ENCODE measurements at places on chromosomes 7 and 10.

- peak; percentile 91 for DNase-seq
Observed at GRCh38 chr10:79266543-79267312, 80.5 kb upstream of the PPIF start.

- peak; percentile 6 for DNase-seq
Observed at GRCh38 chr7:14305233-14305866, 315.9 kb upstream of the ETV1 start.

DNA sequence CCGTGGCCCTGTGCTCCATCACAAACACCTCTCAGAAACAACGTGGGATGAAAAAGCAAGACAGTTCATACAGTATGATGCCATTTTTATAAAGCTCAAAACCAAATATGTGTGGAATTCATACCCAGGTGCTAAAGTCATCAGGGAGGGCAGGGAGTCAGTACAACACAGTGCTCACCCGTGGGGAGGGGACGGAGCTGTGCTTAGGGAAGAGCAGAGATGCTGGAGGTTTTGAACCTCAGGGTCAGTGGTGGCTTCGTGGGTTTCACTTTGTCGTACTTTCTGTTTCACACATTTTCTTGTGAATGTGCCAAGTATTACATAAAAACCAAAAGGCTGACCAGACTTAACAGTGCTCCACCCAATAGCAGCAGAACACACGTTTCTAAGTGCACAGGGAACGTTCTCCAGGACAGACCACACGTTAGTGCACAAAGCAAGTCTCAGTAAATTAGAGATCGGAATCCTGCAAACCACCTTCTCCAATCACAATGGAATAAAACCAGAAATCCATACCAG lies 21.2 kb downstream of the ZMIZ2 start:
- DNase-seq = peak; percentile 60

DNA sequence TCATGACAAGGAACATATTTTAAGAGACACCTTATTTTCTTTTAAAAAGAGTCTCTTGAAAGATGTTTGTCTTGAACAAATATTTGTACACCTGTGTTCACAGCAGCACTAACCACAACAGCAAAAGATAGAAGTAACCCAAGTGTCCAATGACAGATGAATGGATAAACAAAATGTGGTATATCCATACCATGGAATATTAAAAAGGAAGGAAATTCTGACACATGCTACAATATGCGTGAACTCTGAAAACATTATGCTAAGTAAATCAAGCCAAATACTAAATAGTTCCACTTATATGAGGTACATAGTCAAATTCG lies 17.8 kb downstream of the SGMS1 start:
- DNase-seq = no peak

GRCh38 chr7:42913591-42913990 lies 1.7 kb upstream of the C7orf25 start:
- DNase-seq = peak; percentile 20

DNA sequence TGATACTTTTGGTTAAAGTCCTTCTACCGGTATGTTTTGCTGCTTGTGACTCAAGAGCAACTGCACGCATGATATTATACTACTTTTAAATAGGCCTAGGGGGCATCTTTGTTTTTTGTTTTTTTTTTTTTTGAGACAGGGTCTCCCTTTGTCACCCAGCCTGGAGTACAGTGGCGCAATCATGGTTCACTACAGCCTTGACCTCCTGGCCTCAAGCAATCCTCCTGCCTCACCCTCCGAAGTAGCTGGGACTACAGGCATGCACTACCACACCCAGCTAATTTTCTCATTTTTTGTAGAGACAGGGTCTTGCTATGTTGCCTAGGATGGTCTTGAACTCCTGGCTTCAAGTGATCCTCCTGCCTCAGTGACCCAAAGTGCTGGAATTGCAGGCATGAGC lies 80.2 kb downstream of the ZMYND11 start:
- DNase-seq = no peak

- DNase-seq = no peak
Observed at GRCh38 chr7:110988348-110988747, 102.6 kb upstream of the LRRN3 start.

- DNase-seq = peak; percentile 55
Observed at GRCh38 chr7:90596671-90597562, 796 bp downstream of the CDK14 start.

DNA sequence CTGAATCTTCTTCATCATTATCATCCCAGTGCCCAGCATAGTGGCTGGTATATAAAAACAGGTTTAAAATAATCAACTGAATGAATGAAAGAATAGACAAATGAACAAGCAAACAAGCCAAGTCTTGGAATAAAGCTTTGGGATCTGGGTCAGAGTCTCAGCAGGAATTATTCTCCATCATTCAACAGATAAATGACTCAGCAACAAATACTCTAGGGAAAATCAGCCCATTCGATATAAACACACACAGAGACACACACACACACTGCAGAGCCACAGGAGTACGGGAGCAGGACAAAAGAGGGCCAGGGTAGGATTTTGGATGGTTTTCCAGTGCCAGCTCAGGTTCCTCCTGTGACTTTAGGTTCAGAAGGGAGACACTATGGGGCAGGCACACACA lies 29.2 kb upstream of the DLX6 start:
- no peak for DNase-seq

- no peak for DNase-seq
Observed at GRCh38 chr7:2001601-2002442, 230.9 kb downstream of the MAD1L1 start.

DNA sequence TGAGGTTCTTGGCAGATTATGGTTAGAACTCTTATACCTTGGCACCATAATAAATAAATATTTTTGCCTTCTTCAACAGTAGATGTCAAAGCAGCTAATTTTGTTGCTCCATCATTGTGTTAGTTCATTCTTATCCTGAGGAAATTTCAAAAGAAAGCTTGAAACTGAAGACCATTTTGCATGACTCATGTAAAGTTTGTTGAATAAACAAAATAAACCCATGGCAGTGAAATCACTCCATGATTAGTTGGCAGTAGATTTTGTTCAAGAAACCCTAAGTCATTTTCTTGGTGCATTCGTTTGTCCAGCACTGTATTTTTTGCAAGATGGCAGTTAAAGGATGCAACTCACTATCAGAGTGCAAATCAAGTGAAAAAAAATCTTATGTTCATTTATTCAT lies 91.6 kb downstream of the HECW1 start:
- DNase-seq = peak; percentile 60

GRCh38 chr7:121862591-121862990 lies 10.4 kb upstream of the PTPRZ1 start:
- DNase-seq = no peak

GRCh38 chr7:17697128-17697881 lies 243.0 kb downstream of the SNX13 start:
- DNase-seq = no peak

DNA sequence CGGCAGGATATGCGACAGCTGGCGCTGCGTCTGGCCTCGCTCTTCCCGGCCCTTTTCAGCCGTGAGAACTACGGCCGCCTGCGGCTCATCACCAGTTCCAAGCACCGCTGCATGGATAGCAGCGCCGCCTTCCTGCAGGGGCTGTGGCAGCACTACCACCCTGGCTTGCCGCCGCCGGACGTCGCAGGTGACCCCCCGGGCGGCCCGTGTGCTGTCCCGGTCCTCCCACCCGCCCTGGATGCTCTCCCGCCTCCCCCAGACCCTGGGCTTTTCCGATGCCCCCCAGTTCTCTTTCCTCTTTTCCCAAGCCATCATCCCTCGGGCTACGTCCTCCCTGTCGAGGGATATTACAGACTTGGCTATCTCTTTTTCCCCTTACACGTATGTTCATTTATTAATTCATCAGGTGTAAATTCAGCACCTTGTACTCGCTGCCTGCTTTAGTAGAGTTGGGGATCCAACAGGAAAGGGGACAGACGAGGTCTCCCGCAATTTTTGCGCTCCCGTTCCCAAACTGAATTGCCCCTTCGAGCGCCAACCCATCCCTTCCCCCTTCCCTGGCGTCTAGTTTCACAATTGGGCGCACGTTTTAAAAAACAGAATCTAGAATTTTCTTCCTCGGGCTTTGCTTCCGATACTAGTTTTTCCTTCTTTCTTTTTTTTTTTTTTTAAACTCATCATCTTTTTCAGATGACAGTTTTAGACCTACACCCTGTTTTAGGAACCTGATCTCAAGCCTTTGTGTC lies 846 bp downstream of the MINPP1 start:
- DNase-seq = peak; percentile 49

GRCh38 chr7:100825215-100825671 lies 2.1 kb downstream of the EPHB4 start:
- no peak for DNase-seq

- DNase-seq = no peak
Observed at GRCh38 chr7:129067943-129068548, 13.1 kb upstream of the TNPO3 start.

GRCh38 chr7:103803631-103804030 lies 185.8 kb downstream of the RELN start:
- no peak for DNase-seq

GRCh38 chr10:35126062-35126529 lies 550 bp upstream of the CREM start:
- no peak for DNase-seq

DNA sequence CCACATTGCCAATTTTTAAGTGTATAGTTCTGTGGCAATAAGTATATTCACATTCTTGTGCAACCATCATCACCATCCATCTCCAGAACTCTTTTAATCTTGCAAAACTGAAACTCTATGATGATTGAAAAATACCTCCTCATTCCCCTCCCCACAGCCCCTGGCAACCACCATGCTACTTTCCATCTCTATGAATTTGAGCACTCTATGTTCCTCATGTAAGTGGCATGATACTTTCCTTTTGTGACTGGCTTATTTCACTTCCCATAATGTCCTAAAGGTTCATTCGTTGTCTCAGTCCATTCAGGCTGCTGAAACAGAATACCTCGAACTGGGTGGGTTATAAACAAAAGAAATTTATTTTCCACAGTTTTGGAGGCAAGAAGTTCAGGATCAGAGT lies 23.4 kb upstream of the EGR2 start:
- DNase-seq = no peak

- no peak for DNase-seq
Observed at GRCh38 chr7:2634267-2635145, 2.7 kb downstream of the TTYH3 start.

DNA sequence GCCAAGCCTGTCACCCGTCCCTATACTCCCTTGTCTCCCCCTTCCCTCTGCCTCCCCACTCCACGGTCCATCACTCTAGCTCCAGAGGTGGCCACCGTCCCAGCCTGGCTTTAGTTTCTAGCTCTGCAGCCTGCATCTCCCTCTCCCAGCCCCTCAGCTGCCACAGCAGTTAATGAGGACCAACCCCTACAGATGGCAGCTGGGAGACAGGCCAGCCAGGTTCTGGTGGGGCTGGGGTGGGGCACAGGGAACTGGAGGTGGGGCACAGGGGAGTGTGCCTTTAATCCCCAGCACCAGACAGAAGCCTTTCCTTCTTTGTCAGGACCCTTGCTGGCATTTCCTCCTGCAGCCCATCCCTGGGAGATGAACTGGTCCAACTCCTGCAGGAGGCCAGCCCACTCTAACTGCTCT lies 21.1 kb downstream of the UNC5B start:
- no peak for DNase-seq

DNA sequence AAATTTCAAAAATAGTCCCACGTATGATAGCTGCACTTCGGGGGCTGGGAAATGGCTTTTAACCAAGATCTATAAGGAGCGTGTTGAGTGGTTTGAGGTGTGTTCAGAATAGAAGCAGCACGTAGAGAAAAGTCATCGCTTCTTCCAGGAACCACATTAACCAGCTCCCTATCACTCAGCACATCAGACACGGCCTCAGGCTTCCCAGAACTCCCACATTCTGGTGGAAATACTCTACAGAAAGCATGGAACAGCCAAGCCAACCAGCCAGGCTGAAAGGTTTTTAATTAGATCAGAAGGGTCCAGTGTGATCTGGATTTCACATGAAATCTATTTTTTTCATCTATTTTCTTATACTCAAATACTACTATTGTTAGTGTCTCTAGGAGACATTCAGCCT lies 231.5 kb upstream of the NRP1 start:
- no peak for DNase-seq

GRCh38 chr10:100043796-100044195 lies 34.0 kb upstream of the DNMBP start:
- DNase-seq = peak; percentile 34

DNA sequence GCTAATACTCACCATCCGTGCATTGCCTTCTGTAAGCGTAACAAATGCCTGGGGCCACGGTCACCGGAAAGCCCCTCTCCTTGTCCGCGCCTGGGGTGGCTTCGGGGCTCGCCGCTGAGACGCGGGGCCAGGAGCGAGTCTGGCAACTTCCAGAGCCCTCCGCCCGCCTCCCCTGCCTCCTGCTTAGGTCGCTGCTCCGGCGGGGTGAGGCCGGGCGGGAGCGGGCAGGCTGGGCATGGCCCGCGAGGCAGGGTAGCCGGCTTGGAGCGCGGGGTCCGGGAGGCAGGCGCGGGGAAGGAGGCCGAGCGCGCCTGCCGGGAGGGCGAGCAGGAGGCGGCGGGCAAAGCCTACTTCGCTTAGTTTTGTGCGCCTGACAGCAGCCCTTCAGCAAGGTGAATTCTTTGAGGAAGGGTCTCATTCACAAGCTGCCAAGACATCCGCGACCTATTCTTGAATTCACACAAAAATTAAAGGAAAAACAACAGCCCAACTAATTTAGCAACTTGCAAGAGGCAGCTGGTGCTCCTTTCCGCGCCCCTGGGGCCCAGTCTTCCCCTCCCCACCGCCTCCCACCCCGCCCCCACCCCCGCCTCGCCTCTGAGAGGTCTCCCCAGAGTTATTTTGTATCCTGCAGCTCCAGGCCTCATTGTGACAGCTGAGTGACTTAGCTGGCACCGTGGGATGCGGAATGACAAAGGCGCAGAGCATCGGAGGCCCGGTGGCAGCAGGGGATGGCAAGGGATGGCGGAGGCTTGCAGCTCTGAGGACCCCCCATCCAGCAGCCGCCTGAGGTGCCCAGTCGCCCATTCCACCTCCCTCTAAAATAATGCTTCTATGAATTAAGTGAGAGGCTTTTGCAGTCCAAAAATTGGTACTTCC lies 12.8 kb upstream of the KAT6B start:
- no peak for DNase-seq

DNA sequence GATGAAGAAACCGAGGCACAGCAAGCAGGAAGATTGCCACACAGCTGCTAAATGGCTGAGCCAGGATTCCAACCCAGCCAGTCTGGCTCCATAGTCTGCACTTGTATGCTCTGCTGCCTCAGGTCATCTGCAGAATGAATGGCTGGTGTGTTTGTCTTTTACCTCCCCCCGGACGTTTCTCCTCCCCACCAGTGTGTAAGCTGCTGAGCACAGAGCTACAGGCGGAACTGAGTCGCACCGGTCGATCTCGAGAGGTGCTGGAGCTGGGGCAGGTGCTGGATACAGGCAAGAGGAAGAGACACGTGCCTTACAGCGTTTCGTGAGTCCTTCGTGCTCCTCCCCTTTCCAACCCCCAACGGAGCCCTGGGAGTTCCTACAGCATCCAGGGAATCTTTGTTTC lies 2.6 kb downstream of the CNPY4 start:
- no peak for DNase-seq

DNA sequence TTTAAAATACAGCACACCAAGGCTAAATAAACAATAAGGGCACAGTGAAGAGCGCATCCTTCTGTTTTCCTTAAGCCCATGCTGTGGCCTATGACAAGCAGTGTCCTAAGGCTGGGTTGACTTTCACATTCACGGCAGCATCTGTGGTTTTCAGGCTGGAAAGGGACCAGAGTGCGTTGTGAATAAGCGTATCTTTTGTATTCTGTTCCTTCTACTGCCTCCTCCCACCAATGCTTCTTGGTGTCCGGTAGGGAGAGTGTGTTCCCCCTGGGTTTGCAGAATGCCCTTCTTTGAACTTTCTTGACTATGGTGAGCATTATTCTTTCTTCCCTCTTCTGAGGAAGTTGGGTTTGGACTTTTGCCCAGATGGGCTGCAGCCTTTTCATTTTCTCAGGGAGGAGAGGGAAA lies 73.6 kb downstream of the ABCA13 start:
- peak; percentile 48 for DNase-seq

GRCh38 chr7:75737856-75738603 lies 711 bp downstream of the HIP1 start:
- no peak for DNase-seq

Measured in fibroblast of skin of right quadriceps (primary cell).